CD4-positive, alpha-beta T cell (primary cell): ENCODE measurements at places on chromosomes 12 and 14.

DNA sequence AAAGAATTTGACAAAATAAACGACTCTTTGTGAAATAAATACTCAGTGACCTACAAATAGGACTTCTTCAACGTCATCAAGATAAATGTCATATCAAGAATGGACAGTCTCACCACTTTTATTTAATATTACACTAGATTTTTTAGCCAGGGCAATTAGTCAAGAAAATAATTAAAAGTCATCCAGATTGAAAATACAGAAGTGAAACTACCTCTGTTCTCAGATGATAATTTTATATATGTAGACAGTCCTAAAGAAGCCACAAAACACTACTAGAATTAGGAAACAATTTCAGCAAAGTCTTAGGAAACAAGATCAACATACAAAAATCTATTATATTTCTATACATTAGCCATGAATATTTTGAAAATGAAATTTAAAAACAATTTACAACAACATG, 689.6 kb upstream of the SEL1L start:
- no peak for DNase-seq

GRCh38 chr12:56321027-56321426, 5.2 kb upstream of the CNPY2 start:
- DNase-seq = no peak

DNA sequence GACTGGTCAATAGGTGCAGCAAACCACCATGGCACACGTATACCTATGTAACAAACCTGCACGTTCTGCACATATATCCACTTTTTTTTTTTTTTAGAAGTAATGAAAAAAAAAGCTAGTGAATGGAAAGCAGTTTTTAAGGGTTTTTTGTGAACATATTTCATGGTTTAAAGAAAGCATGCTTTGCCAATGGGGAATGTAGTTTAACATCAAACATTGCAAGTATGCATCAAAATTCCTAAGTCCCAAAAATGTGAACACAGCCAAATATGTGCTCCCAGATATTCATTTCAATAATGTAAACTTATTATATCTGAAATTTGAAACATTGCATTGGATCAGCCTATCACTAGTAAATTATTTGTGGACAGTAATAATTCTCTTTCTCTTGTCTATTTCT, 710.4 kb upstream of the FLRT2 start:
- no peak for DNase-seq

- no peak for DNase-seq
These were observed 14.4 kb downstream of the FMNL3 start for GRCh38 chr12:49692851-49693250.

GRCh38 chr12:64088431-64089349, 133.4 kb downstream of the KICS2 start:
- no peak for DNase-seq

DNA sequence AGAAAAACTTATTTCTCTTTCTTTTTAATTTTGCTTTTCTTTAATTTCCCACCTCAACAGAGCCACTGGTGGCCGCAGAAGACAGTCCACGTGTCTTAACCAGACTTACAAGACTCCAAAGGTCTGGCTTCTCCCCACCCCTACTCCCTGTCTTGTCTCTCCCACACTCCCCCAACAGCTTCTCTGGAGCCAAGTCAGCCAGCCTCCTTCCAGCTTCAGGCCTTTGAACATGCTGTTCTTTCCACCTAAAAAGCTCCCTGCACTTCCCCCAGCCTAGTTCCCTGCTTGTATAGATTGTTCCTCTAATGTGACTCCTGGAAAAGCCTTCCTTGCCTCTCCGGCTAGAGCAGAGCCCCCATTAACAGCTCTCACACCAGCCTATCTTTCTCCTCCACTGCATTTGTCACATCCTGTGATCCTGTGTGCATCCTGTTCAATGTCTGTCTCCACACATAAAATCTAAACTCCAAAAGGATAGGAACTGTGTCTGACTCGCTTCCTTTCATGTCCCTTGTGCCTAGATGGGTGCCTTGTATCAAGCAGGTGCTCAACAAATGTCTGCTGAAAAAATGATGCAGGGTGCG, 7.8 kb upstream of the DYNLL1 start:
- no peak for DNase-seq

DNA sequence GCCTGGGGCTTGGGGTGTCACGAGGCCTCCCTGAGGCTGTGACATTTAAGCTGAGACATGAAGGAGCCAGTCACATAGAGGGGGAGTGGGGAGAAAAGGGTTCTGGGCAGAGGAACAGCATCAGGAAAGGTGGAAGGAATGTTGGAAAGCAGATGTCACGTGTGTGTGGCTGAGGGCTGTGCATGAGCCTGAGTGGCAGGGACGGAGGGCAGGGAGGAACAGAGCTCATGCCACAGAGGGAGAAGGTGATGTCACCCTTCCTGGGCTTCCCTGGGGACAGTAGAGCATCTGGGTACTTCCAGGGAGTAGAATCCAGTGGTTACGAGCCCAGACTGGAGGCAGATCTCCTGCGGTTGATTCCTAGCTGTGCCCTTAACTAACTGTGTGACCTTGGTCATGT, 32.0 kb upstream of the JDP2 start:
- DNase-seq = no peak

DNA sequence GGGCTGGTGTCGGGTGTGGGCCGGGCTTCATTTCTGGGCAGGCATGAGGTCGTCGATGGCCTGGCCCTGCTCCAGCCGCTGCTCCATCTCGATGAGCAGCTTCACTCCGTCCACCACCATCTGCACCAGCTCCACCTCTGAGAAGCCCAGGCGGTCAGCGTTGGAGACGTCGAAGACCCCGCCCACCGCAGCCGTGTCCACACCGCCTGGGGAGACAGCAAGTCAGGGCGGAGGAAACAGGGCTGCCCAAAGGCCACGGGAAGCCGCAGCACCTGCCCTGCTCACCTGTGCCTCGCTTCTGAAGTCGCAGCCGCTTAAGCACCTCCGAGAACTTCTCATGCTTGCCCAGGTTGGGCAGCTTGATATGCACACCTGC, 2.8 kb downstream of the CKB start:
- no peak for DNase-seq

GRCh38 chr12:107515446-107515958, 170.1 kb upstream of the PWP1 start:
- no peak for DNase-seq

DNA sequence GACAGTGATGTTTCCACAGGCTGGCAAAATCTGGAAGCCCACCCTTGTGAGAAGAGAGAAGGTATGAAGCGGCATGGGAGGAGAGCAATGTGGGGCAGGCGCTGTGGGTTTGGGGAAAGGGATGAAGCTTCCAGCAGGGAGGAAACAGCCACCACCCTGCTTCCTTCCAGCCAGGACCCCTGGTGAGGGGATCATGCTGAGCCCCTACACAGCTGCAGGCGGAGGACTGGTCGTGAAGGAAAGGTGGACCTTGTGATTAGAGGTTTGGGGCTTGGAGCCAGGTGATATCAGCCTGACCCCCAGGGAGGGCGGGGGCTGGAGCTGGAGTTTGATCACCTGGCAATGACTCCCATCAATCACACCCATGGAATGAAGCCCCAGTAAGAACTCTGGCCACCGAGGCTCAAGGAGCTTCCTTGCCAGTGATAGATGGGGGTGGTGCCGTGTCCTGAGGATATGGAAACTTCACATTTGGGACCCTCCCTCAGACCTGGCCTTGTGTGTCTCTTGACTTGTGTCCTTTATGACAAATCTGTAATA, 48.6 kb downstream of the RIMBP2 start:
- no peak for DNase-seq

- no peak for DNase-seq
These were observed 92.0 kb downstream of the TBX5 start for GRCh38 chr12:114313910-114314309.

DNA sequence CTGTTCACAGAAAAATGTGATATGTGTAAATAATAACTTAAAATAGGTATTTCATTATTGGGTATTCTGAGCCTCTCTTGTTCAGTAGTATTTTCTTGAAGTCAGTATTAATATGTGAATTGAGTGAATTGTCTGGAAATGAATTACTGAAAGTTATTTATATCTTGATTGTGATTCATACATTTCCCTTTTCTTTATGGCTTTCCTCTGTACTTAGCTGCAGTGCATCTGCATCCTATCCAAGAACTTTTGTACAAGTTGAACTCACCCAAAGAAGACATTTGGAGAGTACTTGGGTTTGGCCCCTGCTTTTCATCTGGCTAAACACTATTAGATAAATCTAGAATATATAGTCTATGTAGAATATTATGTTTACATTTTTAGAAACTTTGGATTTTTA, 326.0 kb downstream of the RAD51B start:
- no peak for DNase-seq

GRCh38 chr12:125329239-125330102, 264.2 kb downstream of the AACS start:
- no peak for DNase-seq

GRCh38 chr12:57865084-57865751, 18.7 kb upstream of the CTDSP2 start:
- no peak for DNase-seq

- DNase-seq = no peak
These were observed 105.1 kb upstream of the AMIGO2 start for GRCh38 chr12:47184813-47185212.

DNA sequence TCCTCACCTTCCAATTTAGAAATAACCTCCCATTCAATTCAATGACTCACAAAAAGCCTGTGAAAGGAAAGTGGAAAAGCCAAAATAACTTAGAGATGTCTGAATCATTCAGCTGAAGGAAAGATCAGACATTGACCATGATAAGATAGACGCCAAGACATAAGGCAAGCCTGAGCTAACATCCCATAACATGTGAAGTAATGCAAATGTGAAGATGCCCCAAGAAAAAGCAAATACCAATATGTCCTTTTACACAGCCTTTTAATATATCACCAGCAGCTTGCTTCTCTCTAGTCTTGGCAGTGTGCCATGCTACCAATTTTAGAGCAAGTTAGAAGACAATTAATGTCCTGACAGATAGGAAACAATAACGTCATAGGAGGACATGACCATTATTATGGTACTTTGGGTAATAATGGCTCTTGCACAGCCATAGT, 2.4 kb upstream of the NUMB start:
- no peak for DNase-seq

DNA sequence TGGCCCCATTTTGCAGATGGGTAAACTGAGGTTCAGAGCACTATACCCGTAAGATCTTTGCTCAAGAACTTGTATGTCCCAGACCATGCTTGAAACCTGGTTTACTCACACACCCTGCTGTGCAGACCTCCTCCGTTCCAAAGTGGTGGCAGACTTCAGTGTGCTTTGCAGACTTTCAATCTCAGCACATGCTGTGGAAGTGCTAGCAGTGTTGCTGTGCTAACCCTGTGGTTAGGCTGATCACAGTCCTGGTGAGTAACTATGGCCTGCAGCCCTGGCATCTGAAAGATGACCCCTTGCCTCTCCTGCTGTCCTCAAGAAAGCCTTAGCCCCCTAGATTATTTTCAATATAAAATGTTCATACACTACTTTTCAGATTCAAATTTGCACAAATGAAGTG, 450.6 kb downstream of the DPF3 start:
- DNase-seq = no peak

DNA sequence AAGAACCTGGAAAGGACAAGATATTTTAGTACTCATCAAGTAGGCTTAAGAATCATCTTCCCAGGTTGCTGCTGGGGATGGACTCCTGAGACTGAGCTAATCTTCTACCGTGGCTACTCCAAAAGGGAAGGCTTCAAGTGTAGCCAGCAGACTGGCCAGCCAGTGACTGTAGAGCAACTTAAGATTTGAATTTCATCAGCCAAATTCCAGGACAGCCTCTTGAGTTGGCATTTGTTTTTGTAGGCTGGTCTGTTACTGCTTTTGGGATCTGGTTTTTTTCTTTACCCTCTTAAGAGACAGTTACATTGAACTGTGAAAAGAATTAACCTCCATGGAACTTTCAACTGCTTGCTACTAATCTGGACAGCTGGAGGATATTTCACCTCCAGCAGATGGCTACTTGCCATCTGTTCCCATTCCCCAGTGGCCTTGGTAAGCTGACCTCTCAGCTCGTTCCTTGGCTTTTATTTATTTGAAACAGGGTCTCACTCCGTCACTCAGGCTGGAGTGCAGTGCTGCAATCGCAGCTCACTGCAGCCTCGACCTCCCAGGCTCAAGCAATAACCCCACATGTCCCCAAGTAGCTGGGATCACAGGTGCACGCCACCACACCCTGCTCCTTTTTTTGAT, 20.7 kb downstream of the VTI1B start:
- no peak for DNase-seq

DNA sequence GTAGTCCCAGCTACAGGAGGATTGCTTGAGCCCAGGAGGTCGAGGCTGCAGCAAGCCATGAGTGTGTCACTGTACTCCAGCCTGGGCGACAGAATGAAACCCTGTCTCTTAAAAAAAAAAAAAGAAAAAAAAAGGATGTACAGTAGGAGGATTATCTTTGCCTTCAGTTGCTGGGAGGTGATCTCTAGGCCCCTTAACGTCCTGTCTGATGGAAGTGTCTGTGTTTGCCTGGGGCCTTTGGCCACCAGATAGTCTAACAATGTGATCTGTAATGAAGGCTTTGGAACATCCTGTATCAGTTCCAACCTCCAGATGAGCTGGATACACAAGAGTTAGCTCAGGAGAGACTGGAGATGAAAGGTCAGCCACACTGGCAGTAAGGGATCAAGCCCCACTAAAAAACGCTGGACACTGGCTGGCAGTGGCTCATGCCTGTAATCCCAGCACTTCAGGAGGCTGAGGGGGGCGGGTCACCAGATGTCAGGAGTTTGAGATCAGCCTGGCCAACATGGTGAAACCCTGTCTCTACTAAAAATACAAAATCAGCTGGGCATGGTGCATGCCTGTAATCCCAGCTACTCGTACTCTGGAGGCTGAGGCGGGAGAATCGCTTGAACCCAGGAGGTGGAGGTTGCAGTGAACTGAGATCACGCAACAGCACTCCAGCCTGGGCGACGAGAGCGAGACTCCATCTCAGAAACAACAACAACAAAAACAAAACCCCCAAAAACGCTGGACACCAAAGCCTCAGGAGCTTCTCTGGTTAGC, 19.0 kb upstream of the HNF1A start:
- no peak for DNase-seq

DNA sequence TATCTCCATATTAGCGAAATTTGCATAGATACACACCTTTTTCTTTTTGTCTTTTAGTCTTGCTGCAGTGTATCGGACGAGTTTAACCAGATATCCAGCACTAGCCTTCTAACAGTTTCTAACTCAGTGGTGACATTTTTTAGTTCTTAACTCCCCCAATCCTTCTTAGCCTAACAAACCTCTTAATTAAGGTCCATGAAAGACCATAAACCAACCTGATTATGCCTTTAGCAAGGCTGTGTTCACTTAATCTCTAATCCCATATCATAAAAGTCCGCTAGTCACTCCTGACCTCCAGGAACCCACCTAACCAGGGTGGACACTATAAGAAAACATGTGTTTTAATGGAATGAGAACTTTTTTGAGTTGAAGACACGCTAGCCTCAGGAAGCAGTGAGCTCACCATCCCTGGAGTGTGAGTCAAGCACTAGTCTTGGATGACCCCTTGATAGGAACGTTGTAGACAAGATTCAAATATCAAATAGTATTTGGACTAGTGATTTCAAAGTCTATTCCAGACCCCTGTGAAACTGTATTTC, 9.5 kb downstream of the CDKN1B start:
- no peak for DNase-seq

- DNase-seq = no peak
These were observed 753 bp downstream of the CSRNP2 start for GRCh38 chr12:51082561-51083125.

- DNase-seq = no peak
These were observed 85.0 kb downstream of the MNAT1 start for GRCh38 chr14:60819575-60819974.
